ENCODE measurements at places on chromosomes 11 and 22.

DNA sequence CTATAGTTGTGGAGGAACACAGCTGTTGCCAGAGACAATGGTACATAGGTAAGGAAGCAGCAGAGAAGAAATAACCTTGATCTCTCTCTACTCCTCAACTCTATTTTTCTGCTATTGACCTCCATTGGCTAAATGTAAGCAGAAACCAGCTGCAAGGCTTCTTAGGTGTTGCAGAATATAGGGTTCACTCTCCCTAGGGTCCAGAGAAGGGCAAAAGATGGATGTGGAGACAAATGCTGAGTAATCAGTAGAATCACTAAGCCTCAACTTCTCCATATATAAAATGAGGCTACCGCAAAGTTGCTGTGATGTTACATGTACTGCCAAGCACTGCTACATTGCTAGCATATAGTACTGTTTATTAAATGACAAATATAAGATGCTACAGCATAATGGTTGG is 120.6 kb downstream of the PDE3B start:
- DNase-seq: no peak

DNA sequence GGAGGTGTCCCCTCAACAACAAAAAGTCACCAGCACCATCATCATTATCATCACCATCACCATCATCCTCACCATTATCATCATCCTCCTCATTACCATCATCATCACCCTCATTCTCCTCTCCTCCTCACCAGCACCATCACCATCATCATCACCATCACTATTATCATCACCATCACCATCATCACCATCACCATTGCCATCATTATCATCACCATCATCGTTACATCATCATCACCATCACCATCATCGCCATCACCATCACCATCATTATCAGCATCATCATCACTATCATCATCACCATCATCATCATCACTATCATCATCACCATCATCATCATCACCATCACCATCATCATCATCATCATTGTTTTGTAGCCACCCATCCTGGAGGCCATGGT is 212.6 kb downstream of the MN1 start:
- DNase-seq: no peak

DNA sequence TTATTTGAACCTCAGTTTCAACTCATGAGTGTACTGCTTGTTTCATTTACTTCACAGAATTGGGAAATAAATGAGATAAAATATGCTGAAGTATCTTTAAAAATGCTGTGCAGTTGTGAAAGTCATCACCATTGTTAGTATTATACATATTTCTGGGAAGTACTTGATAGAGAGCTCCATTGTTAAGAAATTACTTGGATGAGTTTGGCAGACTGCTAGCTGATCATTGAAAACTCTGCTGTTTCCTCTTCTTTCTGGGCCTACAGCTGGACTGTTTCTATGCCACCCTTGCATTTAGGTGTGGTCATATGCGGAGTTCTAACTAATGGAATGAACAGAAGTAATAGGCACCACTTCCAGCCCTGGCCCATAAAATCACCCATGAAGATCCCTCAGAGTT is 10.0 kb downstream of the SIK2 start:
- no peak for DNase-seq

- no peak for DNase-seq
These were observed 115.8 kb upstream of the TMEM45B start for GRCh38 chr11:129699711-129700304.

GRCh38 chr11:59746111-59746510 is 9.1 kb upstream of the STX3 start:
- no peak for DNase-seq
